ENCODE measurements at places on chromosomes 11 and 22.

DNA sequence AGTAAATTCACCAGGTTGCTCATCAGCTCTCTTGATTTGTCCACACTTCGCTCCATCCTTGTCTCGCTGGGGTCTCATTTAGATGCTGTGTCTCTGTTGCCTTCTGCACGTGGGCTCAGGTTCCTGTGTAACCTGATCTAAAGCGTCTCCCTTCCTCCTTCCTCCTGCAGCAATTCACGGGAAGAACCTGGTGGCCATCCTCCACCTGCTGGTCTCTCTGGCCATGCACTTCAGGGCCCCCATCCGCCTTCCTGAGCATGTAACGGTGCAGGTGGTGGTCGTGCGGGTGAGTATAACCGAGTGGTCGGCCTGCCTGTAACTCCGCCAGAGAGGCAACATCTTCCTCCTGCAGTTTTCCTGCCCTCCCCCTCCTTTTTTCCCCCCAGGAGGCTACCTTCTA lies 48.0 kb upstream of the PARVG start:
- DNase-seq: no peak

- no peak for DNase-seq
Observed at GRCh38 chr11:4607096-4607495, 935 bp downstream of the TRIM68 start.

GRCh38 chr22:30843245-30843644 lies 125.3 kb downstream of the MORC2 start:
- DNase-seq: no peak

- DNase-seq: no peak
Observed at GRCh38 chr11:17798253-17798652, 63.7 kb downstream of the KCNC1 start.

GRCh38 chr11:1302461-1303125 lies 6.8 kb downstream of the TOLLIP start:
- DNase-seq: no peak

DNA sequence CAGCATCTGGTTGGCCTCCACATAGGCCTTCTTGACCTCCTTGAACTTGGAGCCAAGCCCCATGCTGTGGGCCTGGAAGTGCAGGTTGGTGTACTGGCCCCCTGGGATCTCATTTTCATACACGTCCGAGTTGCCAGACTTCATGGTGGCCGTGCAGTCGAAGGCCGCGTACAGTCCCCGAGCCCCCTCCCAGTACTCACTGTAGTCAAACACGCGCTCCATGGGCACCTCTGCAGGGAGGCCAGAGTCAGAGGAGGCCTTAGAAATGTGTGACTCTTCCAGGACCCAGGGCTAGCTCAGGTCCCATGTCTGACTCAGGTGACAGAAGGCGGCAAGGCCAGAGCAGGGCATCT lies 6.7 kb upstream of the LRFN4 start:
- no peak for DNase-seq

DNA sequence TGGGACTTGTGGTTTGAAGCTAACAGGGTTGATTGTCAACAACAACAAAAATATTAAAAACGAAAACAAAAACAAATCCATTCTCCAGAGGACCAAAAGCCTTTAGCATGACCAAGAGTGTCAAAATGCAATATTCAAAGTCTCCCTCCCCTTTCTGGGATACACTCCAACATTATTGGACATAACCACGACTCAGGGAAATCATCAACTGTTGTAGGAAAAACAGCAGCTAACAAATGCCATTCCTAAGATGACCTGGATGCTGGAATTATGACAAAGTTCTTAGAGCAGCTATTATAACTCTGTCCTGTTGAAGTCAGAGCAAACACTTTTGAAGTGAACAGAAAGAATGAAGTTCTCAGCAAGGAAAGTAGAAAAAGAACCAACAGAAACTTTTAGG lies 143.0 kb downstream of the TMEM135 start:
- DNase-seq: no peak

- no peak for DNase-seq
Observed at GRCh38 chr11:26651916-26652315, 69.9 kb downstream of the SLC5A12 start.

GRCh38 chr11:2388431-2389376 lies 11.6 kb downstream of the CD81 start:
- no peak for DNase-seq

DNA sequence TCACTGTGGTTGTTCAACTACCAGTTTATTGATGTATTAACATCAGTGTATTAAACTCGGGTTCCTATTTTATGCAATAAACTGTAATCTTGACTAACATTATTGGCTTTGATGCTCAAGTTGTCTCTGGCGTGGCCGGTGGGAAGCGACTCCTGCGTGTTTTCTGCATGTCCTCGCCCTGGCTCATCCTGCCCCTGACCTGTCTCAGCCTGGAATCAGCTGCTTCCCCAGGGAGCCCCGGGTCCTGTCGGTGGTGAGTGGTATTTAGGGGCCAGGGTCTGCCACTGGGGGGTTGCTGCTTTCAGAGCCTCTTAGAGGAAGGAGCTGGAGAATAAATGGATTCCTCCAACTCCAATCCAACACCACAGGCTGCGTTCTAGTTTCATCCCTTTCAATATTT lies 22.5 kb downstream of the IFITM10 start:
- DNase-seq: no peak

- DNase-seq: no peak
Observed at GRCh38 chr22:39994566-39995392, at the start of gene FAM83F. Gene FAM83F (plus strand): TSS chr22:39994954. CDS start chr22:39995043, 89 bp downstream.

- DNase-seq: no peak
Observed at GRCh38 chr11:69957849-69958248, 120.3 kb upstream of the ANO1 start.

DNA sequence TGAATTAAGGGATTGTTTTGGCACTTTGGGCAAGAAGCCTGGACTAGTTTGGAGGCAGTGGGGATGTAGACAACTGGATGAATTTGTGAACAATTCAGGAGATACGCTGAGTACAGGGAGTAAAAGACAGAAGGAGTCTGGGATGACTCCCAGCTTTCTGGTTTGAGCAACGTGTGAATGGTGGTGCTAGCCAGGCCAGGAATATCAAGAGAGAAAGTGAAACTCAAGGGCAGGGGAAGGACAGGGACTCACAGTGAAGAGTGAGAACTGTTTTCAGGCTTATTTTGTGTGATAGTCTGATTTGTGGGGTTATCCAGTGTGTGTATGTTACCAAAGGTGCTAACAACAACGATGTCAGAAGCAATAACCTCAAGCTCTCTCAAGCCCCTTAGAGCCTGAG lies 15.9 kb downstream of the CHRM1 start:
- no peak for DNase-seq

GRCh38 chr11:82730754-82731153 lies 2.9 kb downstream of the FAM181B start:
- no peak for DNase-seq

- no peak for DNase-seq
Observed at GRCh38 chr11:11471201-11471600, 118.2 kb upstream of the CSNK2A3 start.

DNA sequence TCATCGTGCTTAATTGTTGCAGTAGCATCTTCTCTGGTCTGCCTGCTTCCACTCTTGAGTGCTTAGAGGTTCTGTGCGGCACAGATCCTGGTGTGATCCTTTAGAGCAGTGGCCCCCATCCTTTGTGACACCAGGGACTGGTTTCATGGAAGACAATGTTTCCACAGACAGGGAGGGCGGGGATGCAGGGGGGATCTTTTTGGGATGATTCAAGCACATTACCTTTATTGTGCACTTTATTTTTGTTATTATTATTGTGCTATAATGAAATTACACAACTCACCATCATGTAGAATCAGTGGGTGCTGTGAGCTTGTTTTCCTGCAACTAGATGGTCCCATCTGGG lies 76.8 kb upstream of the SHANK2 start:
- no peak for DNase-seq

- no peak for DNase-seq
Observed at GRCh38 chr22:45948081-45948648, 28.8 kb downstream of the WNT7B start.
